ENCODE measurements at places on chromosomes 7 and 10. TPM values are rescaled to one million over a fixed set of nuclear protein-coding genes. Genes with fewer than 3 reads are reported as not detected.

DNA sequence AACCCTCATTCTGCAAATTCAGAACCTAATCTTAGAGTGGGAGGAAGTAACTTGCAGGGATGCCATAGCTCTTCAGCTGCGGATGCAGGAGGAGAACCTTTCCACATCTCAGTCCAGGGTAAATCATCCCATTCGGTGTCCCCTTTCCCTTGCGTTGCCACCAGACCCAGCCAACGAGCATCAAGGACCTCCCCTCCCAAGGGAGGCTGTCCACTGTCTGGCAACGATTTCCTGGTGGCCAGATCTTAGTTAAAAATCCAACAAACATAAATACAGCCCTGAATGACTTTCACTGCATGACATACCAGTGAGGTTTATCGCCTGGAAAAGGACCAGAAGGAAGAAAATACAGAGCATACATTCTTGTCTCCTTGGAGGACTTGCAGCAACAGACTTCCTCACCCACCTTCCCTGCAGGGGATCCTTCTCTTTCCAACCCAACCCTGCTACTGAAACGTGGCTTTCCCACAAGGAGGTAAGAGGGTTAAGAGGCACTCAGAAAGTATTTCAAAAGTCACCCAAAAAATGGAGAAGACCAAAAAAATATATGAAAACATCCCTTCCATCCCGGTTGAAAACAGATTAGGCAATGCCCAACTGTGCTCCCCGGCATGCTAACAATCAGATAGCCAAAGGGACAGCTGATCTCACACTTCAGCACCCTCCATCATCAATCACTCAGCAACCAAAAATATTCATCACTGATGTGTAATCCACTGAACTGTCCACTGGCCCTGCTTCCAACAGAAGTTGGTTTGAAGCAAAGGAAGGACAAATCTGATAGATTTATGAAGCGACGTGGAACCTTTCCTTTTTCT is 206.6 kb downstream of the TNS3 start:
- DNase-seq, result no peak

- DNase-seq, result no peak
Measured at GRCh38 chr7:50565977-50566376, 772 bp upstream of the DDC start.

DNA sequence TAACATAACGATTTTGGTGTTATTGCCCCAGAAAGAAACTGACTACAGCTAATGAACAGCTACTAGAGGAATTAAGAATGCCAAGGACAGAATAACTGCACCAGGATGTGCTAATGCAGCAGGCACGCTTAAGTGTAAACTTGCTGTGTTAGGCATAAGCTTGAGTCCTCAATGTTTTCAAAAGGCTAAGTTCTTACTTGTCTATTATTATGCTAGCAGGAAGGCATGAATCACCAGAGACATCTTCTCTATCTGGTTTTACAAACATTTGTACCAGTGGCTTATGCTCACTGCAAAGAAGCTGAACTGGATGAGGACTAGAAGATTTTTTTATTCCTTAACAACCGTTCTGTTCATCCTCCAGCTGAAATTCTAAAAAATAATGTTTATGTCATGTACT is 1035.3 kb downstream of the NRG3 start:
- no peak for DNase-seq

TEX36 gene
- not detected for total RNA-seq

RTKN2 gene
- total RNA-seq, result not detected
